ENCODE measurements at places on chromosomes 16 and 17.
A peak's percentile ranks its signal among the peaks of the same experiment; 100 is the strongest.

- DNase-seq: no peak
Measured at GRCh38 chr17:76075364-76076145, 974 bp downstream of the GALR2 start.

DNA sequence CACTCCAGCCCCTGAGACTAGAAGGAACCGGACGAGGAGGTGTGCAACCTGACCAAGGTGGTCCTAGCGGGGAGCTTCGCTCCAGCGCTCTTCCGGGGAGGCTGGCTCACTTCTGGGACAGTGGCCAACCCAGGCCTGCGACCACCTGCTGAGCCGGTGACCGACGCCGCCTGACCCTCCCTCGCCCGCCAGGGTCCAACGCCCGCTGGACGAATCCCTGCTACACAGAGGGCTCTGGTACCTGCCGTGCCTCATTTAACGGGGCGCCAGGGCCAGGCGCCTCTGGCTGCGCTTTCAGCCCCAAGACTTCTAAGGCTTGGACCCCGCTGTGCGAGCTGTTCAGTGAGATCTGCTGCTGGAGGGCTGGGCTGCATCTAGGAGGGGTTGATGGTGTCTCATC, 99.5 kb upstream of the KCNJ18 start:
- DNase-seq: no peak

DNA sequence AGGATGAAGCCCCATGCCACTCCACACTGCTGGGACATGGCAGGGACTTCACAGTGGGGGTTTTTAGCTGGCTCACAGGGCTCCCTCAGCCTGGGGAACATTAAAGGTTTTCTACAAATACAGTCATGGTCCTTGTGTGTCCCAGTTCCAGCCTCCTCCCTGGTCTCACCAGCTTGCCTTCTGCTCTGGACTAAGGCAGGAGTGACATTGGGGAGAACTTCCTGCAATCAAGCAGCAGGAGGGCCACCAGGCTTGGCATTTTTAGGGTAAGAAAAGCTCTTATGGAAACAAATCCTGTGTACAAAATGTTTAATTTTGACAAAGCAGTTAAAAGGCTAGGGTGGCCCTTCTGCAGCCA, 1.9 kb downstream of the PARD6A start:
- no peak for DNase-seq

GRCh38 chr16:68644296-68644695, 814 bp upstream of the CDH3 start:
- DNase-seq: no peak

- peak; percentile 57 for DNase-seq
Measured at GRCh38 chr17:75848523-75849278, 4.5 kb upstream of the UNC13D start.

DNA sequence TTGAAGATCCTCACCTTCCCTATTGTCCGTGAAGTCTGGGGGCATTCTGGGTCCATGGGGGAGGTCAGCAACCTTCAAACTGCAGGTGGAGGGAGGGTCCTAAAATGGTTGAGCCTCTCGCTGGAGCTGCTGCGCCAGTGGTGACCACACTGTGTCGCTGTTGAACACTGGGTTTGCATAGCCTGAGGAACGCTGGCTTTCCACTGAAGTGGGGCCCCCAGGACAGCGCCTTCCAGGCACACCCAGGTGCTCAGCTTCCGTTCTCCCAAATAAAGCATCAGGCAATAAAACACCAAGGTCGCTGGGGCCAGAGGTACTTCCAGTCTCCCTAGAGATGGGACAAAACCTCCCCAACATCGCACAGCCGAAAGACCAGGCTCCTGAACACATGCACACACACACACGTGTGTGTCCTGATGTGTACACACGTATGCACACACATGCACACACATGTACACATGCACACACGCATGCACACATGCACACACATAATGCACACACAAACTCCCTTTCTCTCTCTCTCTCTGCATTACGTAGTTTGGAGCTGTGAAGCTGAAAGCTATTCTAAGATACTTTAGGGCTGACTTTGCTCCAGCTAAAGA, 120.6 kb downstream of the IRF8 start:
- DNase-seq: no peak

DNA sequence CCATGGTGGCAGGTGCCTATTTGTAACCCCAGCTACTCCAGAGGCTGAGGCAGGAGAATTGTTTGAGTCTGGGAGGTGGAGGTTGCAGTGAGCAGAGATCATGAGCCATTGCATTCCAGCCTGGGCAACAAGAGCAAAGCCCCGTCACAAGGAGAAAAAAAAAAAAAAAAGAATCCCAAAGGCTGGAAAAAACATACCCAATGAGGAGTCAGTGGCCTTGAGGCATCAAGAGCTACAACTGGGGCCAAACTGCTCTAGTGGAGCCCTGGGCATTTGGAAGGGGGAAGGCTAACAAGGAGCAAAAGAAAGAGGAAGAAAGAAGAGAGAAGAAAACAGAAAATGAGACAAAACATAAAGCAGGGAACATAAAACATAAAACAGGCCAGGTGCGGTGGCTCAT, 6.9 kb downstream of the CHST6 start:
- DNase-seq: no peak

- no peak for DNase-seq
Measured at GRCh38 chr17:67050471-67051154, 6.3 kb downstream of the CACNG1 start.

DNA sequence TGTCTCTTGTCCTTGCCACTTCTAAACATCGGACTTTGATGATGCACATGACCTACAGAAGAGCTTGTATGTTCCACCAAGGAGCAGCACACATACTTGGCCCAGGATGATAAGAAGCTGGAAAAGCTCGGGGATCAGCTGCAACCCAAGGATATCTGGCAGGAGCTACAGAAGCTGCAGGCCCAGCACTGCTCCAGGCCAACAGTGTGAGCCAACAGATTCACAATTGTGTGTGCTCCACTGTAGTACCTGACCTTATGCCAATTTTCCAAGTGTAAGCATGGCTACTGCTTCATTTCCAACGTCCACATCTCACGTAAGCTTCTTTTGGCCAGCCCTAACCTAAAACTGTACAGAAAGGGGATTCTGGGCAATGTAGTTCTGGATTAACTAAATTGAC, 83.4 kb downstream of the COX10 start:
- no peak for DNase-seq

GRCh38 chr17:27660436-27660835, 29.4 kb downstream of the LGALS9 start:
- DNase-seq: no peak

DNA sequence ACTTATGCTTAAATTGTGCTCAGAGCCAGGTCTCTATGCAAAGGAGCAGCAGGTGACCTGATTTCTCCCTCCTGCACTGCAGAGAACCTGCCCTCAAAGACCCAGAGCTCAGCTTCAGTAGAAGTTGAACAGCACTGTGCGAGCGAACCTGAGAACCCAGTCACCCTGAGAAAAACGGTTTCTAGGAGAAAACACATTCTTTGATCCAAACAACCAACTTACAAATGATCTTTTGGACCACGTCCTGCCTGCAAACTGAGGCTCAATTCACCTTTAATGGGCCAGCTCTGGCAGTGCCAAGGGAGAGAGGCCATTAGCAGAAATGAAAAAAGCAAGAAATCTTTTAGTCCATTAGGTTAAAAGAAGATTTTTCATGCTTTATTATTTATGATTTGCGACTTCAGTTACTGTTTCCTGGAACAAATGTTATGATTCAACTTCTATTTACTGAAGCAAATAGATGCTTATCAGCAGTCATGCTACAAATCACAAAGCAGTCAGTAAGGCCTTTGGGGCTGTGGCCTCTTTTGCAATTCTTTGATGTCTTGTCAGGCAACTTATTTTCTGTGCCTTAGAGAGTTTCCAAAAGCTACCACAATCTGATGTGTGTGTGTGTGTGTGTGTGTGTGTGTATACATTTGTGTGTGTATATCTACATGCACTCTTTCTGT, 65.7 kb upstream of the LRRC37A3 start:
- DNase-seq: peak; percentile 40

Data from stimulated activated CD8-positive, alpha-beta memory T cell treated with anti-CD3 and anti-CD28 coated beads, Interleukin-7, amount 100 ng/mL, for 4 hours (primary cell).